ENCODE measurements at places on chromosomes 16 and 17.

GRCh38 chr17:29007456-29007855 lies 1.6 kb upstream of the SEZ6 start:
- DNase-seq, result no peak

DNA sequence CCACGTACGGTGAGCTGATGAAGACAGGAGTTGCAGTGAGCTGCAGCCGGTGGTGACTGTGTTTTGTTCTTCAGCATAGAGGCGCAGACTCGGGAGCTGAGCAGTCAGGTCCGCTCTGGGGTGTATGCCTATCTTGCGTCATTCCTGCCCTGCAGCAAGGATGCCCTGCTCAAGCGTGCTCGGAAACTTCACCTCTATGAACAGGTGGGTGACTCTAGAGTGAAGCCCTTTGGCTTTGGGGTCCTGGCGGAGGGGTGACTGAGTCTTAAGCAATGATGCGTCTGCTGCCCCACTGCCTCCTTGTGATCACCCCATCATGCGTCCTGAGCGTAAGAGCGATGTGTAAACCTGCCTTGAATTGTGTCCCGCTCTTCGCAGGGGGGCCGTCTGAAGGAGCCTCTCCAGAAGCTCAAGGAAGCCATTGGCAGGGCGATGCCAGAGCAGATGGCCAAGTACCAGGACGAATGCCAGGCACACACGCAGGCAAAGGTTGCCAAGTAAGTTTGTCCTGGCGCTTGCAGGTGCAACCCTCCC lies 22.9 kb downstream of the UBN1 start:
- DNase-seq, result no peak

DNA sequence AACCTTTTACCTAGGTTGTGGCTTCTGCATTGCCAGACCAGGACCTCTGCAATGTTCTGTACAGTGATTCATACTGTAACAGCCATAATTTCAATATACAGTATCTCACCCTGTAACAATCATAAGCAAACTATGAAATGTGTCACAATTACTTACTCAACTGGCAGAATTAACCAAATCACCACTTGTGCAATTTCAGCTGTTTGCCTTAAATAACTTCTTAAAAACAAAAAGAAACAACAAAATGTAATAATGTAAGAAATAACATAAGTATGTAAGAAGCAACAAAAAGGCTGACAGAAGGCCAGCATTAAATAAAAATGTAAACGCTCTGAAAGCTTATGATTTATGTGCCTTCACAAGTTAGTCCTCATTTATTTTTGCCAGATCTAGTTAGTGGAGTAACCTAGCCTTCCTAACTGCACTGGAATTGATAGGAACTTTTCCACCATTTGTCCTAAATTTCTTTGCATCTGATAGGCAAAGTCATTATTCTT lies 96.9 kb downstream of the SKAP1 start:
- no peak for DNase-seq

DNA sequence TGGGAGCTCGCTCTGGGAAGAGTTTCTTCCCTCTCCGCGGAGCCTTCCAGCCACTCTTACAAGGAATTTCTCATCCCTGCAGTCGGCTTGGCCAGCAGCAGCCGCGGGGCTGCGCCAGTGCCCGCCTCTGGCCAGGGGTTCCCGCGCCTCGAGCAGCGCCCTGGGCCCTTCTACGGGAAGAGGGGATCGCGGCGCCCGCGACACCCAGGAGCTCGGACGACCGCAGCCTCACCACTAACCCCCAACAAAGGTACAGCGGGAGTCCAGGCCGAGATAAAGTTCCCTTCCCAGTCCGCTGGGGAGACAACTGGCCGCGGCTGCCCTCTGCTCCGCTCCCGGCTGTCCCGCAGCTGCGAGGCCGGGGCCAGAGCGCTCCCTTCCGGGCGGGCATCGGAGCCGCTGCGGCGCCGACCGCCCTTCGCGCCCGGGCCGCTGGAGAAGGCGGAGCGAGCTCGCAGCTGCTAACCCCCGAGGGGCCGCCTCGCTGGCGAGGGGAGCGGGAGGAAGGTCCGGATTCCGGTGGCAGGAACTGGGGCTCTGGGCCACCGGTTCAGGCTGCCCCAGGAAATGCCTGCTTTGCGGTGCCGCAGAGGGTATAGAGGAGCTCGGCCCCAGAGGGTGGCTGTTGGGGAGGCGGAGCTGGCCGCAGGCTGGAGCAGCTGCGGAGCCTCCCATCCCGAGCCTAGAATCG lies 3.6 kb upstream of the HS3ST3B1 start:
- DNase-seq, result peak; percentile 12

DNA sequence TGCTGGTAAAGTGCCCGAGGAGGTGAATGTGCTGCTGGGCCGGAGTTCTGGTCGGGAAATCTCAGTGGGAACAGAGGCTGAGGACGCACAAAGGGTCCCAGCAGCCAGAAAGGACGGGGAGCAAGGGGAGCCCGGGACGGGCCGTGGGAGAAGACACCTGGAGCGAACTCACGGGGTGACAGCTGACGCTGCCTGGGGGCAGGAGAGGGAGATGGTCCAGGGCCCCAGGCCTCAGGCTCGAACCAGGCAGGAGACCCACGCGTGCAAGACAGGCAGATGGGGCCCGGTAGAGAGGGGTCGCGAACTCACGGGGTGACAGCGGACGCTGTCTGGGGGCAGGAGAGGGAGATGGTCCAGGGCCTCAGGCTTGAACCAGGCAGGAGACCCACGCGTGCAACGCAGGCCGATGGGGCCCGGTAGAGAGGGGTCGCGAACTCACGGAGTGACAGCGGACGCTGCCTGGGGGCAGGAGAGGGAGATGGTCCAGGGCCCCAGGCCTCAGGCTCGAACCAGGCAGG lies 72.9 kb downstream of the METRNL start:
- no peak for DNase-seq

GRCh38 chr16:4263504-4264436 lies 9.1 kb downstream of the TFAP4 start:
- DNase-seq, result no peak

- no peak for DNase-seq
These were observed 126.6 kb downstream of the SOCS1 start for GRCh38 chr16:11129378-11129781.

DNA sequence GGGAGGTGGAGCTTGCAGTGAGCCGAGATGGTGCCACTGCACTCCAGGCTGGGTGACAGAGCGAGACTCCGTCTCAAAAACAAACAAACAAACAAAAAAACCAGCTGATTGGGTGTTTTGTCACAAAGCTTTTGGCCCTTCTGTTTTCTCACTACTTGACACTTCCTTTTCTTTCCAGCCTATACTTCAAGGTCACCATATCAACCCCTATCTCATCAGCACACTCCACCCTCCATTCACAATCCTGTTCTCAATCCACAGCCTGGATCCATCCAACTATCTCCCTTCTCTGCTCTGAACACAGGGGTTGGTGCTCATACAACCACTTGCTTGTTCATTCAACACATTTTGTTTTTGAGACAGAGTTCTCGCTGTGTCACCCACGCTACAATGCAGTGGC lies 6.6 kb upstream of the MED11 start:
- no peak for DNase-seq
